ENCODE measurements at places on chromosomes 7 and 10.

DNA sequence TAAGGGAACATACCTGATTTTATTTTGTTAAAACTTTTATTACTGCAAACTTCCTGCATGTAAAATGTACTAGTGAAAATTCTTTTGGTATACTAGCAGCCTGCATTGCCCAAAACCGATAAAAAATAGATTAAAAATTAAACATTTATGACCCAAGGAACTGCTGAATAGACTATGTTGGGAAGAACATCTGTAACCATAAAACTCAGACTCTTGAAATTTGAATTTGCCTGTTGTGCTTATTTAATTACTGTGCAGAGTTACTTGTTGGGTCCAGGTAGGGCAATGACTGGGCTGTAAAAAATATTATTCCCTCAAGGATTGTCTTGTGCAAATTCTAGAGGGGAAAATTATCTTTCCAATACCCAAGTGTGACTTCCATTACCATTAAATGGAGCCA, 193.5 kb upstream of the PITRM1 start:
- DNase-seq = no peak

DNA sequence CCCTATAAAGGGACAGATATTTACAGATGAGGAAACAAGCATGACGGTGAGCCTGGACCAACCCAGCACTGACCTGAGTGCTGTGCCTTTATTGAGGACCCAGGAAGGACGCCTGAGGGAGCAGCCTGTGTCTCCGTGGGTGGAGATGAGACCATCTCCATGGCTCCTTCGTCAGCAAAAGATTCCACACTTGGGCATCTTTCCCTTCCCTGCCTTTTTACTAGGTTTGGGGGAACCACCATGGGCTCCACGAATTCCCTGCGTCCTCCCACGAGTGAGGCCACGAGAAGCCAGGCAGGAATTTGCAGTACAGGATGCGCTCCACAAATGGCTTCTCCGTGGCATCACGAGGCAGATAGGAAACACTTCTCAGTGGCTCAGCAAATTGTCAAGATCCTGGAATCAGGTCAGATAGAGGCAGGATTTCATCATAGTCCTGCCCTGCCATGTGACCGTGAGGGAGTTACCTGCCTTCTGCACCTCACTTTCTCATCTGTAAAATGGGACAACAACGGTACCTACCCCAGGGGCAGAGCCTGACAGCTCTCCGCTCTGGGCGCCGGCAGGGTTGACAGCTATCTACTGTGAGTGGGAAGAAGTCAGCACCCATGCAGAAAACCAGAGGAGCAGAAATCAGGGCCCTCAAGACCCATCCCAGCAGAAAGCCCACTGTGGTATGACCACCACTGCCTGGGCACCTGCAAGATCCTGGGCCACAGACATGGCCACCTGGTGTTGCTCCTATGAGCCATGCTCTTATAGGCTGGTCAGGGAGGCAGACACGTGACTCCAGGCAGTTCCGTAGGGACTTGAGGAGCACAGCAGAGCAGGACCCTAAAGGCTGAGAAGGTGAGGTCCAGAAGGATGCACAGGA, 80.1 kb downstream of the GRID1 start:
- no peak for DNase-seq

GRCh38 chr10:48913674-48914073, 26.0 kb downstream of the LRRC18 start:
- DNase-seq = no peak

- no peak for DNase-seq
Observed at GRCh38 chr10:30709229-30709628, 79.7 kb upstream of the LYZL2 start.

GRCh38 chr10:11679946-11680345, 62.2 kb upstream of the ECHDC3 start:
- no peak for DNase-seq

GRCh38 chr10:70799124-70799523, 13.9 kb upstream of the TBATA start:
- DNase-seq = no peak

DNA sequence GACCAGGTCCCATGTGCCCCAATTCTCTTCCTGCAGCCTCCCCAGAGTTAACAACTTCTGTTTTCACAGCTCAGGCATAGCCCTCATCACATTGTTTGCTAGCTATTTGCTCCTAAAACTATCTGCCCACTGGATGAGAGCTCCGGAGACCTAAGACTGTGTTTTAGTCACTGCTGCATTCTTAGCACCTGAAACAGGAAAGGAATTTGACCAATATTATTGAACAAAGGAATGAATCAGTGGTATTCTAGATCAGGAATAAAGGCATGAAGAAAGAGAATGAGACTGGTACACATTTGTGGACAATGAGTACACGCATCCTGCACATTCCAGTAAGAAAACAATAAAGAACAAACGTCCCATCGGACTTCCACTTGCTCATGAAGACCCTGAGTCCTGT, 54.8 kb downstream of the PPP1R17 start:
- no peak for DNase-seq

- no peak for DNase-seq
Observed at GRCh38 chr7:88072715-88073055, 138.6 kb downstream of the ADAM22 start.

DNA sequence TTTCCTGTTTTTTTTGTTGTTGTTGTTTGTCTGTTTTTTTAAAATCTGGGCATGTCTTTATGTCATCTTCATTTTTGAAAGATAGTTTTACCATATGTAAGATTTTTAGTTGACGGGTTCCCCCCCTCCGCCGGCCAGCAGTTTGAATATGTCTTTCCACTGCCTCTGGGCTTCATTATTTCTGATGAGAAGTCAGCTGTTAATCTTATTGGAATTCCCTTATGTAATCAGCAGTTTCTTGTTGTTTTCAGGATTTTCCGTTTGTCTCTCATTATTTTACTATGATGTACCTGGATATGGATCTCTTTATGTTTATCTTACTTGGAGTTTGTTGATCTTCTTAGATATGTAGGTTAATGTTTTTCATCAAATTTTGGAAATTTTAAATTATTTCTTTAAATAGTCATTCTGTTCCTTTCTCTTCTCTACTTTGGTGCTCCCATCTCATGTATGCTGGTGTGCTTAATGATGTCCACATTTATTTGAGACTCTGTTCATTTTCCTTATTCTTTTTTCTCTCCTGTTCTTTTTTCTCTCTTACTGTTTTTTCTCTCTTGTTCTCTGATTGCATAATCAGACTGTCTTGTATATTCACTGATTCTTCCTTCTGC, 9.7 kb downstream of the EXOC6 start:
- no peak for DNase-seq

DNA sequence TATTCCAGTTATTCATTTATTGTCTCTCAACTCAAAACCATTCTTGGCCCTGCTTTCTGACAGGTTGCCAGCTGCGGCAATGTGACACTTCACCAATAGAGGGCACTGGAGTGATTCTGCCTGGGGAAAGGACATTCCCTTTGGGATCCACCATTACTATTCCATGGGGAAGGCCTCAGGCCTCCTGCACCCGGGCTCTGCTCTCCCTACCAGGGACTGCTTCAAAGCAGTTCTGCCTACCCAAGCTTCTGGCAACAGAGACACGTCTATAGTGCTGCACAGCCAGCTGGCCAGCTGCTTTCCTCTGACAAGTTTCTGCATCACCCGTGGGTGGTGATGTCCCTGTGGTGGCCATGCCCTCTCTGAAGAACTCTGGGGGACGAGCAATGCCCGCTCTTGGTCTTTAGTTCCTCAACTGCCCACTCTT, 163.8 kb downstream of the ELMO1 start:
- DNase-seq = peak; percentile 65

DNA sequence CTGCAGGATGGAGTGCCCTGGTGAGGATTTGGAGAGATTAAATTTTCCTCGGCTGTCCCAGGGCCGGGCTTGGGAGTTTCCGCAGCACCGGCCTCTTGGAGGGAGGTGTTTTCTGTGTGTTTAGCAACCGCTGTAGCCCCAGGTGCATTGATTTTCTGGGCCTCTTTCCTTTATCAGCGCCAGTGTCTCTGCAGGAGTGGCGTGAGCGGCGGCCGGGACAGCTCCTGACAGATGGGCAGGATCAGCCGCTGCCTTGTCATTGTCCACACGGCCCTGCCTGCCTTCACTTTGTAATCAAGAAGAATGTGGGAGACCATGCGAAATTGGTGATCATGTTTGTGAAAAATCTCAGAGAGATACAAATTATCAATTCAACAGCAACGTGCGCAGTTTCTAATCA, 32.4 kb downstream of the NKX6-2 start:
- no peak for DNase-seq

DNA sequence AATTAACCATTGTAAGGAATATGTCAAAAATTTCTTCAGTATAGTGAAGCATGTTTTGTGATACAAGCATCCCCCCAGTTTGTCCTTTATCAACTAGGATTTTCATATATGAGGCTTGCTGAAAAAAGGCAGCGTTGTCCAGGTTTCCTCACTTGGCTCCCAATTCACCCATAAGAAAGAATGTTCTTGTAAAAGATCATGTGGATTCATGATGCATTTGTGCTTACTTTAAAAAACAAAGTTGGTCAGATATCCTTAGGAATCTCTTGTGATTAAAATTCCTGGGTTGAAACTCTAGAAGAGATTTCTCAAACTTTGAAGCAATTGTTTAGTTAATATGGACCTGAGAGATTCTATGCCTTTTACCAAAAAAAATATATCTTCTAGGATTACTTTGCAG, 181.8 kb downstream of the KIAA1217 start:
- no peak for DNase-seq

DNA sequence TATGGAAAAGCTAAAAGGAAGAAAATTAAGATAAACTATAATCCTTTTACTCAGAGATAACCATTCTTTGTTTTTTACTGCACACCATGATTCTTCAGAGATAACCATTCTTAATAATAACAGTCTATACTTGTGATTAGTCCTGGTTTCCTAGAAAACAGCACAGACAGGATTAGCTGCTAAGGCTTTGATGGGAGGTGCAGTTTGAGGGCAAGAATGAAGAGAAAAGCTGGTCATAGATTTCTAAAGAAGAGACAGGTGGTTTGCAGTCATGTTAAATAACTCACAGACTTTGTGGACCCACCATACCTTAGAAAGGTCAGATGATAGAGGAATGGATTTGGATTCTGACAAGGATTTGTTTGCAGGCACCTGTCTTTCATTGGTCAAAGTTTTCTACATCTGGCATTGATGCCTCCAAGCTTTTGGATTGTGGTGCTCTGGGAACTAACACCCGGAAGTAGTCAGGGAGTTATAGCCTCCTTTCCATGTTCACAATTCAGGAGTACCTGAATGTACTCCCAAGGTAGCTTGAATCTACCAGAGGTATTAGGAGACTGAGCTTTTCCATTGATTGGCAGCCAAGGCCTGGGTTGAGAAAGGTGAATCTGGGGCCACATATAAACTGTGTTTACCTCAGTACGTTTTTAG, 3.7 kb downstream of the SMC3 start:
- DNase-seq = no peak

DNA sequence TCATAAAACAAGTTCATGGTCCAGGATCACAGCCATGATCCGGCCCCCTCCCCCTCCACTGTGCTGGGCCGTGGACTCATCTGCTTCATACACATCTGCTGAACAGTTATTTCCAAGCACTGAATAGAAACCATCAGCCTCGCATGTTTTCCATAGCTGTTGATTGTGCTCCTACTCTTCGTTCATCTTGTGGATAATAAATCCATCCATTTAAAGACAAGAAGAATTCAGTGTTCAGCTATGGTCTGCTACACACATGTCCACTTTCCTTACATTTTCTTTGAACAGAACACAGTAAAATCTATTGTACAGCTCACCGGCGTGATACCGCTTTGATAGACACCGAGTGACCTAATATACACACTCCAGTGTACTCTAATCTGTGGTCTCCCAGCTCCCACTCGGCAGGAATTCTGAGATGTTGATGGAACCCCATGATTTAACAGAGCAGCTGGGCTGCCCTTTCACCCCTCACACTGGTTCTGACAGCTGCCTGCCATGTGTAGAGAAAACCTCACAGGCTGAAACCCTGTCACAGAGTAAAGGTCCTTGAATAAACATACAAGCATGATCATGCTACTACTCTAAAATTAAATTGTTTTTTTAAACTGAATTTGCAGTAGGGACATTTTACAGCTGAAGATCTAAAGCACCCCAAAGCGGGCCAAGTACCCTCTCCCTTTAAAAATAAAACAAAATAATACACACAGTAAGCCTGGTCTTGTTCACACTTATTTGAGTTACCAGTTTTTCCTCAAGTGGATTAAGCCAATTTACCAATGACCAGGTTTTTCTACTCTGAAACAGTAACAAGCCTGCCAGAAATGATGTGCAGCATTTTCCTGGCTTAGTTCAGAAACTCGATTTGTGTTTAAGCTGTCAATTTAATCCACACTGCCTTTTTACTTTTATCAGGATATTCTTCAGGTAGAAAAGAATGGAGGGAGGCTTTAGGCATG, 95.1 kb upstream of the FZD1 start:
- DNase-seq = no peak

DNA sequence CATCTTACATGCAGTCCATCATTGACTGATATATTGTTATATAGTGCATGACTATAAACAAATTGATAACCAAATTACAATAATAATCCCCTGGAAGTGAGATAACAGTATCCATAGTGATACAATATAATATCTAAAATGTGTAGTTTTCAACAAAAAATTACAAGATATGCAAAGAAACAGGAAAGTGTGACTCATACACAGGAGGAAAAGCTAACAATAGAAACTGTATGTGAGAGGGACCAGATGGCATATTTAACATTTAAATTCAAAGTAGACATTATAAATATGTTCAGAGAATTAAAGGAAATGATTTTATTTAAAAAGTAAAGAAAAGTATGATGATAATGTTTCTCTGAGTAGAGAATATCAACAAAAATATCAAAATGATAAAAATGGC, 8.0 kb downstream of the OR9A2 start:
- no peak for DNase-seq

- DNase-seq = no peak
Observed at GRCh38 chr7:81159402-81159801, 240.6 kb upstream of the SEMA3C start.

GRCh38 chr10:81967716-81968115, 92.7 kb downstream of the NRG3 start:
- no peak for DNase-seq

GRCh38 chr10:117684046-117684610, 141.6 kb downstream of the EMX2 start:
- DNase-seq = peak; percentile 54

DNA sequence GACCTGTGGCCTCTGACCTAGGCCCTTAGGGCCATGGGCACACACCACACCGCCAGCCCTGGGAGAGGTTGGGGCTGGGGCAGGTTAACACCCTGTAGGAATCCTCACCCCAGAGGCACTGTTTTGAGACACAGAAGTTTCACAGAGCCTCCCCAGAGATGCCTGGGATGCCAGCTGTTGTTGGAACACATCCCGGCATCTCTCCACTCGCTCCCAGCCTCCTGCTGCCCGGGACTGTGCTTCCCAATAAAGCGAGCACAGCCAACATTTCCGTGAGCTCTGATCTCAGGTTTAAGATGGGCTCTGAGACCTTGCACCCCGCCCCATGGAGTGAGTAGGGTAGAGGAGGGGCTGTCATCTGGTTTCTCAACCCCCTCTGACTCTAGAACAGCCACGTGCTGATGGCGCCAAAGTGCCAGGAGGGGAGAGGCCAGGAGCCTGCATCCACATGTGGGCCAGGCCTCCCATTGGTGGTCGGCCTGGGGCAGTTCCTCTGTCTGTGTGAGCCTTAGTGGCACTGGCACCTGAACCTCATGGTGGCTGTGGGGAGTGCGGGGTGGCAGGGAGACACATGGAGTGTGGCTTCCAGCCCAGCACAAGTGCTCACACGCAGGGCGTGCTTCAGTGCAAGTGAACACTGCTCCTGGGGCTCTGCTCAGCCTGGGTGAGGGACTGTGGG, 54.7 kb downstream of the RASGEF1A start:
- no peak for DNase-seq

GRCh38 chr7:158869876-158870275, 13.5 kb downstream of the DYNC2I1 start:
- DNase-seq = no peak

GRCh38 chr7:223118-223800, 30.9 kb downstream of the FAM20C start:
- no peak for DNase-seq
